ENCODE measurements at places on chromosomes 1 and 21. TPM values are rescaled to one million over a fixed set of nuclear protein-coding genes. Genes with fewer than 3 reads are reported as not detected.
A peak's percentile ranks its signal among the peaks of the same experiment; 100 is the strongest.

KCNJ9 gene
- total RNA-seq = 0.13 TPM

DNA sequence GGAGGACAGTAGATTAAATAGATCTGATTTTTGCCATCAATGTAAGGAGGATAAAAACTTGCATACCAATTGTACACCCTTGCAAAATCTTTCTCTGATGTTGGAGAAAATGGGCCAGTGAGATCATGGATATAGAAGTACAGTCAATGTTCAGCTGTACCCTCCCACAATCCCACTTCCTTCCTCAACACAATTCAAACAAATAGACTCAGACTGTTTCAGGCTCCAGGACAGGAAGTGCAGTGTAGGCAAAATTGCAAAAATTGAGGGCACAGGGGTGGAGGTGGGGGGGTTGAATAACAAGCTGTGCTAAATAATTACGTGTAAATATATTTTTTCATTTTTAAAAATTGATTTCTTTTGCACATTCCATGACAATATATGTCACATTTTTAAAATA is 3.9 kb upstream of the IFI44 start:
- H3K27ac ChIP-seq = no peak overlapping the region
- DNase-seq = no peak
- H3K4me1 ChIP-seq = no peaks in the 10 kb centered on the region
- H3K27me3 ChIP-seq = no peaks in the 10 kb centered on the region
- no peak overlapping the region for H3K4me3 ChIP-seq
- no peaks in the 10 kb centered on the region for H3K36me3 ChIP-seq

DNA sequence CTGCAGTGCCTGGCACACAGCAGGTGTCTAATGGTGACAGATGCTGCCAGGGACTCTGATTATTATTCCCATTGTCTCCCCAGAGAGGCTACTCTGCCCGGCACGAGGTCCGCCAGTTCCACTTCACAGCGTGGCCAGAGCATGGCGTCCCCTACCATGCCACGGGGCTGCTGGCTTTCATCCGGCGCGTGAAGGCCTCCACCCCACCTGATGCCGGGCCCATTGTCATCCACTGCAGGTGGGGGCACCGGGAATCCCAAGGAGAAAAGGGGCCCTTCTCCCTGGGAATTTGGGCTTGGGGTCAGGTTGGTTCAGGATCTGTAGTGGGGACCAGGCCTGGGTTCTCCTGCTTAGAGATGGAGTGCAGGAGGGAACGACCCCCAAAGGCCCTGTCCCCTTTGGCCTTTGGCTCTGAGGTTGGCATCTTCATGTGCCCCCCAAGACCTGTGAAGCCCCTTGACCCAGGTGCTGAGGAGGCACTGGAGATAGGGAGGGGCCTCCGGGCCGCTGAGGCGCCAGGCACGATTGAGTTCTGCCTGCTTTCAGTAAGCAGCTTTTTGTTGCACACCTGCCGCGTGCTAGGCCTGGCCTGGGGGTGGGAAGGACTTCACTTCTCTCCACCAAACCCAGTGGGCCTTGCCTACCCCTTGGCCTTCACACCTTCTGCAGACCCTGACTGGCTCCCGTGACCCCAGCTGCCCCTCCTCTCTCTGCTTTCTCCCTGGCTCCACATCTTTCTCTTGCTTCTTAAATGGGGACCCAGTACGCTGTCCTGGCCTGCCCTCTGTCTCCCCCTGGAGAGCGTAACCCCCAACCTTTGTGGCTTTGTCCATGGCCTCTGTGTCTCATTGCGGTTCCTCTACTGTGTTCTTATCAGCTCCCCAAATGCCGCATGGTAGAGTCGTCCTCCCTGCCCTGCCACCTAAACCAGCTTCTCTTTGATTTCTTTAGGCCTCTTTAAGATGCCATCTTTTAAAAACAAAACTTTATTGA is 76.4 kb downstream of the PTPRU start:
- no peak overlapping the region for H3K4me3 ChIP-seq
- H3K27ac ChIP-seq = no peak overlapping the region
- no peak for DNase-seq
- no peaks in the 10 kb centered on the region for H3K4me1 ChIP-seq
- no peaks in the 10 kb centered on the region for H3K36me3 ChIP-seq

GRCh38 chr1:185574139-185574875 is 159.9 kb upstream of the HMCN1 start:
- H3K36me3 ChIP-seq = no peaks in the 10 kb centered on the region
- peaks cover 15% of the 10 kb centered on the region for H3K4me1 ChIP-seq
- peak; percentile 50 for DNase-seq
- no peak overlapping the region for H3K27ac ChIP-seq

- peaks cover 42% of the 10 kb centered on the region for H3K36me3 ChIP-seq
- H3K4me3 ChIP-seq = no peak overlapping the region
- peak; percentile 62 for DNase-seq
Measured at GRCh38 chr1:109578947-109579443, 30.6 kb downstream of the GNAI3 start.

Measured in GM23248 (cell line).